ENCODE measurements at places on chromosomes 16 and 17. TPM values are rescaled to one million over a fixed set of nuclear protein-coding genes. Genes with fewer than 3 reads are reported as not detected.

Gene PRAC2
- total RNA-seq = not detected

Gene GINS3
- 24.2 TPM for total RNA-seq

Gene NPIPB4
- total RNA-seq = 27.4 TPM

Gene ARHGDIG
- total RNA-seq = 3.2 TPM

Gene TCF25
- 74.1 TPM for total RNA-seq

Gene TMEM92
- total RNA-seq = 31.0 TPM

Gene SRL
- total RNA-seq = not detected

Gene DOC2B
- total RNA-seq = 0.94 TPM

Gene HCRT
- total RNA-seq = not detected

Gene COX6A2
- not detected for total RNA-seq

Gene KRTAP4-5
- total RNA-seq = not detected

Gene LGALS9
- total RNA-seq = 2.6 TPM

Gene DNASE1L2
- total RNA-seq = 0.80 TPM

Gene KDM6B
- 12.8 TPM for total RNA-seq

Gene FBXW10
- total RNA-seq = 1.1 TPM

Gene TP53TG3
- total RNA-seq = 0.61 TPM

Gene HS3ST3B1
- 0.77 TPM for total RNA-seq

Gene DPEP3
- total RNA-seq = not detected

Gene GRAP
- total RNA-seq = 0.20 TPM

Gene KRTAP4-1
- total RNA-seq = 0.22 TPM

Gene SEPTIN12
- not detected for total RNA-seq

Gene SMCR8
- 15.9 TPM for total RNA-seq

Gene KRT9
- total RNA-seq = not detected

Gene PRKCB
- total RNA-seq = 0.25 TPM

Gene TBC1D26
- total RNA-seq = not detected

Gene HEATR9
- total RNA-seq = not detected

Gene TP53TG3C
- total RNA-seq = 0.79 TPM

Gene SLC6A2
- total RNA-seq = not detected

Gene WWOX
- total RNA-seq = 12.3 TPM

Gene CCR7
- 0.94 TPM for total RNA-seq

Gene SOCS7
- 16.0 TPM for total RNA-seq

Gene ITGAX
- total RNA-seq = 1.1 TPM

Gene HOXB8
- total RNA-seq = 8.4 TPM

Gene TLCD2
- total RNA-seq = 1.6 TPM

Gene NLRC3
- 0.03 TPM for total RNA-seq

Gene FOXL1
- 1.2 TPM for total RNA-seq

Gene LMF1
- 10.2 TPM for total RNA-seq

Gene FBXO39
- not detected for total RNA-seq

Gene SPATA32
- total RNA-seq = 0.09 TPM

Gene HLF
- total RNA-seq = 0.08 TPM

Gene NOTUM
- 0.32 TPM for total RNA-seq

Gene GGT6
- total RNA-seq = not detected

Gene DNAH17
- 1.1 TPM for total RNA-seq

Gene SDK2
- total RNA-seq = 0.92 TPM

Gene PARD6A
- total RNA-seq = 2.4 TPM

Gene TMEM100
- total RNA-seq = not detected

Gene MYH8
- total RNA-seq = not detected

Gene ZNF287
- total RNA-seq = 15.2 TPM

Gene SLC16A3
- total RNA-seq = 152 TPM

Gene SLFN12
- total RNA-seq = not detected

Gene CD300LB
- total RNA-seq = 0.17 TPM

Gene C17orf78
- not detected for total RNA-seq

Gene CCL16
- total RNA-seq = not detected

Gene TBC1D3C
- total RNA-seq = 0.07 TPM

Gene ARL4D
- total RNA-seq = 36.6 TPM

Gene SHISA6
- total RNA-seq = not detected

Gene CLEC18C
- total RNA-seq = not detected

Measured in A549 treated with GW870086 at 1 μM for 4 hours (cell line).